T-cell (primary cell): ENCODE measurements at places on chromosomes 5 and 9. TPM values are rescaled to one million over a fixed set of nuclear protein-coding genes. Genes with fewer than 3 reads are reported as not detected.
A peak's percentile ranks its signal among the peaks of the same experiment; 100 is the strongest.

- H3K4me1 ChIP-seq, result no peaks in the 10 kb centered on the region
- H3K27ac ChIP-seq, result no peak overlapping the region
- DNase-seq, result no peak
- H3K27me3 ChIP-seq, result peaks cover 17% of the 10 kb centered on the region
- H3K36me3 ChIP-seq, result no peaks in the 10 kb centered on the region
Observed at GRCh38 chr5:10825897-10826644, 65.0 kb upstream of the DAP start.

GRCh38 chr9:87662808-87663528 lies 63.0 kb upstream of the CTSL start:
- no peak overlapping the region for H3K4me3 ChIP-seq
- no peaks in the 10 kb centered on the region for H3K27me3 ChIP-seq
- no peaks in the 10 kb centered on the region for H3K36me3 ChIP-seq
- DNase-seq, result peak; percentile 14

Gene FOXD4L5
- 0.51 TPM for total RNA-seq

GRCh38 chr9:99266255-99267023 lies 44.4 kb downstream of the SEC61B start:
- H3K27me3 ChIP-seq, result no peaks in the 10 kb centered on the region
- H3K36me3 ChIP-seq, result no peaks in the 10 kb centered on the region
- H3K4me3 ChIP-seq, result no peak overlapping the region
- DNase-seq, result peak; percentile 52
- H3K27ac ChIP-seq, result no peak overlapping the region
- H3K4me1 ChIP-seq, result peaks cover 5% of the 10 kb centered on the region

Gene OR13D1
- not detected for total RNA-seq

Gene ISL1
- not detected for total RNA-seq

DNA sequence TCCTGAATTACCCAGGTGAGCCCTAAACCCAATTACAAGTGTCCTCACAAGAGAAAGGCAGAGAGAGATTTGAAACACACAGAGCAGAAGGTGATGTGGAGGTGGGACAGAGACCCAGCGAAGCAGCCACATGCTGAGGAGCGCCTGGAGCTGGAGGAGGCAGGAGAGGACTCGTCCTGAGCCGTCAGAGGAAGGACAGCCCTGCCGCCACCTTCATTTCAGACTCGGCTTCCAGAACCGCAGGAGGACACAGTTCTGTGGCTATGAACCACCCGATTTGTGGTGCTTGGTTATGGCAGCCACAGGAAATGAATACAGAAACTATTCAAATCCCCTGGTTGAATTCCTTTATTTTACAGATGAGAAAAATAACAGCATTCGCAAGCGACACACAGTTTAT lies 16.4 kb upstream of the FBP1 start:
- peaks cover 17% of the 10 kb centered on the region for H3K4me1 ChIP-seq
- no peaks in the 10 kb centered on the region for H3K27me3 ChIP-seq
- no peaks in the 10 kb centered on the region for H3K36me3 ChIP-seq
- no peak for DNase-seq

DNA sequence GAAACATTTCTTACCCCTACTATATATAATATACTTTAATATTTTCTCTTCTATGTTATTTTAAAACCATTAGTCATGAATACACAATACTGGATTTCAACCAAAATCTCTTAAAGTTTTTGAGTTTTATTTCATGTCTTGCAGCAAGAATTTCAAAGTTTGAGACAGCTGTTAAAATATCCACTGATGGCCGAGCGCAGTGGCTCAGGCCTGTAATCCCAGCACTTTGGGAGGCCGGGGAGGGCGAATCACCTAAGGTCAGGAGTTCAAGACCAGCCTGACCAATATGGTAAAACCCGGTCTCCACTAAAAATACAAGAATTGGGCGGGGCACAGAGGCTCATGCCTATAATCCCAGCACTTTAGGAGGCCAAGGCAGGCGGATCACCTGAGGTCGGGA lies 59.7 kb upstream of the DAPK1 start:
- H3K27me3 ChIP-seq, result no peaks in the 10 kb centered on the region
- H3K36me3 ChIP-seq, result no peaks in the 10 kb centered on the region
- H3K27ac ChIP-seq, result no peak overlapping the region
- H3K4me1 ChIP-seq, result peaks cover 3% of the 10 kb centered on the region
- no peak overlapping the region for H3K4me3 ChIP-seq
